ENCODE measurements at places on chromosomes 12 and 14.

DNA sequence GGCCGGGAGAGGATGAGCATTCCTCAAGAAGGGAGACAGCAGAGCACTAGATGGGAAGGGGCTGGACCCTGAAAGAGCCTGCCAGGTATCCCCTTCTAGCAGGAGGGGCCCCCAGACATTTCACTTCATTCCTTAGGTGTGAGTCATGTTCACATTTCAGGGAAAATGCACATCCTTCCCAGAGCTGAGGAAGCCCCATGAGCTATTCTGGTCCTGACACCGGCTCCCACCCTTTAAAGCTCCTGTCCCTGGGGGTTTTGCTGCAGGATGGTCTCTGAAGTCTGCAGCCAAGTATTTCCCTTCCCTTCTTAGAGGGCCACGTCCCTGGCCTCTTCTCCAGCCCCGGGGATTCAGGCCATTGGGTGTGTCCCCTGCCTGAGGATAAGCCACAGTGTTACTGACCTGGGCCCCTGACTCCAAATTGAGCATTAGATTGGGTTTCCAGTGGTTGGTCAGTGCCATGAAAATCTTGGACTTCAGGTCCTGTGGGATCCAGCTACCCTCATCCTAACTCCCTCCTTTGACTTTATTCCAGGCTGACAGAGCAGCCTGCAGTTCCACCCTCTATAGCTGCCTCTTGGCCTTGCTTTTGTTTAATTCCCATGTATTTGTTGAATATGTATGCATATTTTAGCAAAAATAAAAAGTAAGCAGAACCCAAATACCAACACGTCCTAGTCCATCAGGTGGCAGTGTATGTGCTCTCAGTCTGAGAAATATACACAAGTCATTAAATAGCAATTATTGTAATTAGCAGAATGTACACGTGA is 267.1 kb downstream of the CACNA1C start:
- no peaks in the 10 kb centered on the region for H3K4me1 ChIP-seq
- H3K27ac ChIP-seq = no peak overlapping the region
- no peak overlapping the region for H3K4me3 ChIP-seq
- H3K27me3 ChIP-seq = peaks cover 4% of the 10 kb centered on the region
- no peaks in the 10 kb centered on the region for H3K36me3 ChIP-seq

DNA sequence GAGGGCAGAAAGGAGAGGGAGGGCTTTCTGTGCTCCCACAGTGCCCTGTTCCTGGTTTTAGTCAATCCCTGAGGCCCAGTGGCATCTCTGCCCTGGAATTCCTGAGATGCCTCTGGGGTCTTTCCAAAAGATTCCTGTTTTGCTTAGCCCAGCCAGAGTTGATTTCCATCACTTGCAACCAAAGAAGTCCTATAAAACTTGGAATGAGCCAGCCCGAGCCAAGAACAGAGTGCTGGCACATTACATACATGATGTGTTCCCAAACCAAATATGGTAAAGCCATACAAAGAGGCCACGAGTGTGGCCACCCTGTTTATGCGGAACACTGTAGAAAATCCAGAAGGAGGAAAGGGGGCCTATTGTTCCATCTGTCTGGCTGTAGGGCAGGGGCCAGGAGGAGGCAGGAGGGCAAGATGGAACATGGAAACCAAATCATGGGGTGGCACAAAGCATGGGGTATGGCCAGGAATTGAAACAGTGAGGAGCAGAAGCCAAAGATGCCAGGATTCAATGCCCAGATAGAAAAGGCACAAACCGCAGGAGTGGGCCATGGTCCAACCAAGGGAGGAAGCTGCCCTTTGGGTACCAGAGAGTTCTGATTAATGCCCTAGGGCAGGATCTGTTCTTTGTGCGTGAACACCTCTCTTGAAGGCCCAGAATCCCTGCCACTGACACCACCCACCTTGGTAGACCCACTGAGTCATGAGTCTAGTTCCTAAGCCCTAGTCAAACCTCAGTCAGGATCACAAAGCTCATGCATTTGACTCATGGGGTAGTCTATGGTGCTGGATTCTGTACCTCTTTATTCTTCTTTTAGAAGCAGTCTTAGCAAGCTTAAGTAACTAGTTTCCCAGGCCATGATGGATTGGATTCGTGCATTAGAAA is 75.2 kb downstream of the LRRC74A start:
- no peak overlapping the region for H3K4me3 ChIP-seq
- H3K4me1 ChIP-seq = peaks cover 11% of the 10 kb centered on the region
- DNase-seq = no peak
- H3K27ac ChIP-seq = no peak overlapping the region
- no peaks in the 10 kb centered on the region for H3K36me3 ChIP-seq
- no peaks in the 10 kb centered on the region for H3K27me3 ChIP-seq

DNA sequence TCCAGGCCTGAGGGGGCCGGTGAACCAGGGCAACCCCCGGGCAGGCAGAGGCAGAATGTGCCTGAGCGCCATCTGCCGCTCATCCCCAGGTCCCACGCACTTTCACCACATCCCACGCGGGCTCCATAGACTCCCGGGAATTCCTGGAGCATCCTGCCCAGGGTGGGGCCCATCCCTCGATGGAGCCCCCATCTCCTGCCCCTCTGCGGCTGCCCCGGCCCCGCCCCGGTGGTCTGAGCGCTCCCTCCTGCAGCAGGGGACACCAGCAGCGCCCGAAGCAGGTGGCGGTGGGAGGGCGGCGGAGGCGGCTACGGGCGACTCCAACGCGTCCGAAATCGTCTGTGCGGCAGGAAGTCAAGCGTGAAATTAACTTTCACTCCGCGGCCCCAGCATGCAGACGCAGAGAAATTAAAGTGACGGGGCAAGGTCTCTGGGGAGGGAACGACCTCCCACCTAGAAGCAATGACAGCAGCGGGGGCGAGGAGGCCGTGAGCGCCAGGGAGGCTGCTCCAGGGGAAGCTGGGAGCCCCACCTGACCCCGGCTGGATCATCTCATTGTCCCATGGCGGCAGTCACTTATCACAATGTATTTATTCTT is 122.2 kb downstream of the NCOR2 start:
- no peak overlapping the region for H3K27ac ChIP-seq
- H3K36me3 ChIP-seq = peaks cover 16% of the 10 kb centered on the region
- no peaks in the 10 kb centered on the region for H3K4me1 ChIP-seq
- H3K4me3 ChIP-seq = no peak overlapping the region
- no peak for DNase-seq

DNA sequence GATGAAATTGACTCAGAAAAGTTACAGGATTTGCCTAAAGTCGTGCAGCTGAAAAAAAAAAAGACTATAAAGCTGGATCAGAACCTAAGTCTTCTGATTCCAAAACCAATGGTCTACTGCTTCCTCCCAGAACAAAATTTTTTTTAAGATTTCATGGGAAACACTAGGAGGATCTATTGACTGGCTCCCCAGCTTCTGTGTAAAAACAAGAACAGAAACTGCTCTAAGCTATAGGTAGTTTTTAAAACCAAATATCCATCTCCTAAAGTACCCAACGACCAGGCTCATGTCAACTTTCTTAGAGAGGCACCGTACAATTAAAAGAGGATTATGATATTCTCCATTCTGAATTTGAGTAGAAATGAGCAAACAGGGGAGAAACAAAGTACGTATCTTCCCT is 9.4 kb downstream of the FMNL3 start:
- H3K4me3 ChIP-seq = peak overlapping the region; percentile 54
- H3K27ac ChIP-seq = peak overlapping the region; percentile 91
- H3K27me3 ChIP-seq = no peaks in the 10 kb centered on the region
- H3K4me1 ChIP-seq = peaks cover 43% of the 10 kb centered on the region
- no peaks in the 10 kb centered on the region for H3K36me3 ChIP-seq

GRCh38 chr14:92409043-92409442 is 86.1 kb downstream of the SLC24A4 start:
- no peaks in the 10 kb centered on the region for H3K27me3 ChIP-seq
- H3K4me3 ChIP-seq = no peak overlapping the region
- DNase-seq = no peak
- H3K4me1 ChIP-seq = no peaks in the 10 kb centered on the region

- H3K4me1 ChIP-seq = peaks cover 16% of the 10 kb centered on the region
- peak overlapping the region; percentile 31 for H3K4me3 ChIP-seq
- no peak overlapping the region for H3K27ac ChIP-seq
- no peaks in the 10 kb centered on the region for H3K36me3 ChIP-seq
- H3K27me3 ChIP-seq = peaks cover 6% of the 10 kb centered on the region
These were observed 2.2 kb upstream of the NFATC4 start for GRCh38 chr14:24365600-24366412.

DNA sequence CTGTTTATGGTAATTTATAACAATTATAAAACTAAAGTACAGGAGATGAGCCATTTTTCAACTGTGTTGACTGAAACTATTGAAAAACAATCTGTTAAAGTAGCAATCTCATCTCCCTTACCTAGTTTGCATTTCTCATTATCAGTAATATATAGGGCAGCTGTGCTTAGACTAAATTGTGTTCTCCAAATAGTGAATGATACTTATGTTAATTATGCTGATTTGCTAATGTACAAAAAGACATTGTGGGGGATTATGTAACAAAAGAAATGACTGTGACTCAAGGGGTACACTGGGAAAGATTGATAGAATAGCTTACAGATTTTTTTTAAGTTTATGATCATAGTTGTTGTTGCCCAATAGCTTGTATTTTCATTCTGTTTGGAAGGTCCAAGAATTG is 207.7 kb downstream of the FUT8 start:
- no peak overlapping the region for H3K27ac ChIP-seq
- no peaks in the 10 kb centered on the region for H3K27me3 ChIP-seq
- H3K36me3 ChIP-seq = peaks cover 9% of the 10 kb centered on the region
- H3K4me1 ChIP-seq = no peaks in the 10 kb centered on the region

DNA sequence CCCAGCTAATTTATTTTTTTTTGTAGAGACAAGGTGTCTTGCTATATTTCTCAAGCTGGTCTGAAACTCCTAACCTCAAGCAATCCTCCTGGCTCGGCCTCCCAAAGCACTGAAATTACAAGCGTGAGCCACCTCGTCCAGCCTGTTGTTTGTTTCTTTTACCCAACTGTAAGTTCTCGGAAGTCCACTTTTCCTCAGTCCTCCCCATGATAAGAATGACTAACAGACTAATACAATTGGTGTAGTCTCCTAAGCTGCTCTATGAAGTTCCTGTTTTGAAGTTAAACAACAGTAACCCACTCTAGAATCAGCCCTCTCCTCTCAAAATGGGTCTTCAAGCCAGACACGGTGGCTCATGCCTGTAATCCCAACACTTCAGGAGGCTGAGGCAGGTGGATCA is 36.5 kb downstream of the HIGD1C start:
- DNase-seq = no peak
- no peak overlapping the region for H3K4me3 ChIP-seq
- no peaks in the 10 kb centered on the region for H3K27me3 ChIP-seq
- peaks cover 17% of the 10 kb centered on the region for H3K4me1 ChIP-seq
- H3K36me3 ChIP-seq = peaks cover 25% of the 10 kb centered on the region

- no peak for DNase-seq
- H3K4me1 ChIP-seq = no peaks in the 10 kb centered on the region
- H3K4me3 ChIP-seq = no peak overlapping the region
- no peak overlapping the region for H3K27ac ChIP-seq
- no peaks in the 10 kb centered on the region for H3K27me3 ChIP-seq
These were observed 159.9 kb upstream of the TMTC1 start for GRCh38 chr12:29943683-29944082.

- peak; percentile 38 for DNase-seq
- H3K36me3 ChIP-seq = no peaks in the 10 kb centered on the region
- no peak overlapping the region for H3K4me3 ChIP-seq
- no peaks in the 10 kb centered on the region for H3K27me3 ChIP-seq
- no peak overlapping the region for H3K27ac ChIP-seq
- no peaks in the 10 kb centered on the region for H3K4me1 ChIP-seq
These were observed 67.0 kb upstream of the CCDC198 start for GRCh38 chr14:57560681-57561080.

DNA sequence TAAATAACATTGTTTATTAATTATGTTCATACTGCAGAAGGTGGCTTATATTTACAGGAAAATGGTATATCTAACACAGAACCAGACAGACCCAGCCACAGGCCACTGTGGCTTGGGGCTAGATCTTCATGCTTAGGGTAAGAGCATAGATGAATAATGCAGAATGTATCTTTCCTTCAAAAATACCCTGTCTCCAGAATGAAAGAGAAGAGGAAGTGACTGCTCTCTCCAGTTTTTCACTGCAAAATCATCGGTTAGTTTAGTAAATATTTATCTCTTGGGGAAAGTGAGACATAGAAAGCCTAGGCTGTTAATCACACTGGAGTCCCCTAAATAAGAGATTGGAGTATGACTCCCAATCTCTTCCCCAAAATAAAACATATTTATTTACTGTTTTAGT is 453.7 kb downstream of the NAV3 start:
- H3K4me3 ChIP-seq = no peak overlapping the region
- no peak for DNase-seq
- H3K36me3 ChIP-seq = no peaks in the 10 kb centered on the region
- no peaks in the 10 kb centered on the region for H3K27me3 ChIP-seq
- no peaks in the 10 kb centered on the region for H3K4me1 ChIP-seq

GRCh38 chr14:65224799-65225198 is 122.5 kb upstream of the MAX start:
- H3K27ac ChIP-seq = peak overlapping the region; percentile 48
- no peak overlapping the region for H3K4me3 ChIP-seq
- peaks cover 48% of the 10 kb centered on the region for H3K4me1 ChIP-seq

DNA sequence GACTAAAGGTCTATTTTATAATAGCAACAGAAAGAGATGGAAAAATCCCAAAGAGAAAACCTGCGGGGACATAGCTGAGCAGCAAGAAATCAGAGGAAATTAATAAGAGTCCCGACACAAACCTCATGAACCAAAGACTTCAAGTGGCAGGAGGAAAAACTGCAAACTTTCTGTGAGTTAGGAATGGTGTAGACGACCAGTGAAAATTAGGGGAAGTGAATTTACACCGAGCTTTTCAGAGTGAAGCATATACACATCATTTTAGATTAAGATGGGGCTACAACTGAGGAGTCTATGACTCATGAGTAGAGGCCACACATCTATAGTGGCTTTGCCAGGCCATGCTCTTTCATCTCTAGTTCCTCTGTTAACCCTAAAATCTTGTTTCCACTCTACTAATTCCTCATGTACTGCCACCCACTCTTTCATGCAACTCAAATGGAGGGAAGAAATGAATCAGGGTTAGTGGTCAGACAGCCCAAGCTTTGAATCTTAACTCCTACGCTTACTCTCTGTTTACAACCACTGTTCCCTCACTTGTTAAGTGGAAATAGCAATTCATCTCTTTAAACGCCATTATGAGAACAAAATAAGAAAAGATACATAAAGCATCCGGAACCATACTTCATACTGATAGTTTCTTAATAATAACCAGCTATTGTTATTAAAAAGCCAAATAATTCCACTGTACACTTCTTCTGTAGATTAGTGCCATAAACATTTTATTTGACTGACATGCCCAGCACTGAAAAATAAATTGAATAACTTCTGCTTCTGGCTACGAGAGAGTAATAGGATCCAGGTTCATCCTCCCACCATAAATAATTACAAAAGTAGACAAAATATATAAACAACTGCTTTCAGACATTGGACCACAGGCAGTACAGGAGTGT is 219.3 kb downstream of the RMST start:
- DNase-seq = peak; percentile 39
- no peaks in the 10 kb centered on the region for H3K4me1 ChIP-seq
- no peak overlapping the region for H3K4me3 ChIP-seq
- H3K36me3 ChIP-seq = no peaks in the 10 kb centered on the region
- H3K27ac ChIP-seq = no peak overlapping the region
- no peaks in the 10 kb centered on the region for H3K27me3 ChIP-seq

- H3K27me3 ChIP-seq = no peaks in the 10 kb centered on the region
- no peak overlapping the region for H3K27ac ChIP-seq
- H3K4me3 ChIP-seq = no peak overlapping the region
- H3K4me1 ChIP-seq = no peaks in the 10 kb centered on the region
- DNase-seq = no peak
- no peaks in the 10 kb centered on the region for H3K36me3 ChIP-seq
These were observed 85.5 kb upstream of the SSTR1 start for GRCh38 chr14:38122241-38122640.

Data from GM12878 (cell line).